ENCODE measurements at places on chromosomes 5 and 9.

DNA sequence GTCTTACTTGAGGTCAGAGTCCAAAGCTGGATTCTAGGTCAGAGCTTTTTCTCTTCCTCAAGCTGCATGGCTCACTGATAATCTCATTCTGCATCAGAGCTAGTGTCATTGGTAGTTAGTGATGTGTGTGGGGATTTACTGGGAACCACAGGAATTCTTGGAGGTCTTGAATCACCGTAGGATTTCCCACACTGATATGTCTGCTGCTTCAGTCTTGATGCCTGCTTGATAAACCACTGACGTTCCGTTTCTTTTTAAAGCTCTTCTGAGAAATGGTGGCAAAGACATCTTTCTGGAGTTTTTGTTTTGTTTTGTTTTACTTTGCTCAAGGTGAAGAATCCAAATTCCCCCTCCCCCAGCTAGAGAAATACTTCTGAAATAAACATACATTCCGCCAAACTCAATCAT is 1.2 kb upstream of the GARIN3 start:
- DNase-seq = no peak

DNA sequence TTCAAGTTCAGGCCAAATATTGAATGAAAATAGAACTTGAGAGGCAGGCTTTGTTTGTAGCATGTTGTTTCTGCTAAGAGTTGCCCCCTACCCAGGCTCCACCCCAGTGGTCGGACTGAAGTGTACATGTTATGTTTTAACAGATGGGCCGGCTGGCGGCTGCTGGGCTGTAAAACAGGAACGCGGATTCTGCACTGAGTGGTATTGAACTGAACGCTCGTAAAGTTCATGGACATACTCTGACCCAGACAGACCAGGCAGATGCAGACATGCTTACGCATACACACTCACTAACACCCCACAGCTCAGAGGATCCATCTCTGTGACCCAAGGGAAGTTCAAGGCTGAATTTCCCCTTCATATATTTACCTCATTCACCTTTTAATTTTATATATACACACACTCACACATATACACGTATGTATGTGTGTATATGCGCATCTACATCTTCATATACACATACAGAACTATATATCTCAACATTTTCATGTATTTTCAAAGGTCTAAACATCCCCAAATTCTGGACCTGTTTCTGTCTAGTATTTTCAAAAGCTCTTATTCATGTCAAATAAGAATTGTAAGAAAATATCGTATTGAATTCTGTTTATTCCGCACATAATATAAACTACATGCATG is 1.4 kb downstream of the MARCHF3 start:
- peak; percentile 70 for DNase-seq

- no peak for DNase-seq
Observed at GRCh38 chr5:2391021-2391420, 360.5 kb downstream of the IRX2 start.

DNA sequence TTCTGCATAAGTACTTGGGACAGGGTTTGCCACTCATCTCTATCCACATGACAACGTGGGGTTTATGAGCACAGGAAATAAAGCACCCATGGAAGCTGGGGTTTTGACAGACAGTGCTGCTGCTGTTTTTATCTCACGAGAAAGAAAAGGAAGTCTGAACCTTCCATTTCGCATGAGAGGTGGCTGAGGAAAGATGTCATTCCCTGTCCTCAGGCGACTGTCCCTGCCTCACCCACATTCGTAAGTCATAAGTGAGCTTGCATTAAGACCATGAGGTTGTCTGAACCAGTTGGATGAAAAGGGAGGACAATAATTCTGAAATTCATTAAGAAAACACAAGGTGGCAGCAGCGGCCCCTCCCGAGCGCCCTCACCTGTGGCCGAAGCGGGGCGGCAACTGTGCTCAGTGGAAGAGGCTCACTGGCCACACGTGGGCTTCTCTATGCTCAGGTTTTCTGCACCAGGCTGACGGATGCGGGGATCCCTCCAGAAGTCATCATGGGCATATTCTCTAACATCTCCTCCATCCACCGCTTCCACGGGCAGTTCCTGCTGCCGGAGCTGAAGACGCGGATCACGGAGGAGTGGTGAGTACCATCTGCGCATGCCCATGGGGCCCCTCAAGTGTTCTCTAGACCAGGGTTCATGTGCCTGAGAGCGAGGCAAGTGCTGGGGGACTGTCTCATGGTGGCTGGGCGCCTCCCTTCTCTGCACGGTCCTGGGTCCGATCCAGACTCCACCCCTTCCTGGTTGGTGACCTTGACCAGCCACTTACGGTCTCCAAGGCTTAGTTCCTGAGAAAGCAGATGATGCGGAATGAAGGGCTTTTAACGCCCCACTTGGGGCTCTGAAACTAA is 54.7 kb upstream of the SUSD3 start:
- DNase-seq = peak; percentile 66

All from hematopoietic multipotent progenitor cell treated with erythropoietin and hydrocortisone succinate and interleukin-3 and kit ligand, for 6 days (in vitro differentiated cells).